ENCODE measurements at places on chromosomes 6 and 20.

DNA sequence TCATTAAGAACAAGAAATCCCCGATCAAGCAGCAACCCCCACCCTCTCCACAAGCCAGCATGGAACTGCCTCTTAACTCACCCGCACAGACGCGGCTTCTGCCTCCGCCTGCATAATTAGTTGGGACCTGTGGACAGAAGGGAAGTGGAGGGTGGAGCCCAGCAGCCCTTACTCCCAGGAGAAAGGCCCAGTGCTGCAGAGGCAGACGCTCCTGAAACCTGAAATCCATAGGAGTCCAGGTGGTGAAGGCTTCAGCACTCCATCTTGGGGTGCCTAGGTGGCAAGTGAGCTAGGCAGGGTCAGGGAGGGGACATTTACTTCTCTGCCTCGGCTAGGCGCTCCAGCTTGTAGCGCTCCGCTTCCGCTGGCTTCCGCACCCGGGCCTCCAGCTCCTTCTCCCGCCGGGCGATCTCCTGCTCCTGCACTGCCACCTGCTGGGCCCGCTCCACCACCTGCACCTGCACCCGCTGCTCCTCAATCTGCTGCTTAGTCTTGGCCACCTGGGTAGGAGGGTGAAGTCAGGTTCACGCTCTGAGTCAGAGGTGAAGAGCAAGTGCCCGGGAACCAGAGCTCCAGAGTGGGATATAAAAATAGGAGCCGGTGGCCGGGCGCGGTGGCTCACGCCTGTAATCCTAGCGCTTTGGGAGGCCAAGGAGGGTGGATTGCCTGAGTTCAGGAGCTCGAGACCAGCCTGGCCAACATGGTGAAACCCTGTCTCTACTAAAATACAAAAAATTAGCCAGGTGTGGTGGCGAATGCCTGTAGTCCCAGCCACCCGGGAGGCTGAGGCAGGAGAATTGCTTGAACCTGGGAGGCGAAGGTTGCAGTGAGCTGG, 10.7 kb downstream of the TUBB start:
- DNase-seq: peak; percentile 81

GRCh38 chr6:126344181-126344580, 4.3 kb downstream of the CENPW start:
- DNase-seq: no peak

DNA sequence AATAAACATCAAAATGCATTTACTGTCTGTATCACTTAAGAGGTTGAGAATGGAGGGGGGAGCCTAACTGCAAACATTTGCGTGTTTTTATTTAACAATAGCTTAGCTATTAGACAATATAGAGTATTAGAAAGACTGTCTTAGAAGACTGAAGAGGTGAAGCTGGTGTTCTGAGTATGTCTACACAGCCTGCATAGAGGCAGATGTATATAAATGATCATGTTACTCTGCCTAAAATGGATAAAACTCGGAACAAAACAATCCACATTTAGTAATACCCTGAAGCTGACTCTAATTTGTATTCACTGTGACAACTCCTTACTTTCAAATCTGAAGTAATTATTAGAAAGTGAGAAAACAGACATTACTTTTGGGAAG, 181.9 kb downstream of the GMPR start:
- DNase-seq: no peak

DNA sequence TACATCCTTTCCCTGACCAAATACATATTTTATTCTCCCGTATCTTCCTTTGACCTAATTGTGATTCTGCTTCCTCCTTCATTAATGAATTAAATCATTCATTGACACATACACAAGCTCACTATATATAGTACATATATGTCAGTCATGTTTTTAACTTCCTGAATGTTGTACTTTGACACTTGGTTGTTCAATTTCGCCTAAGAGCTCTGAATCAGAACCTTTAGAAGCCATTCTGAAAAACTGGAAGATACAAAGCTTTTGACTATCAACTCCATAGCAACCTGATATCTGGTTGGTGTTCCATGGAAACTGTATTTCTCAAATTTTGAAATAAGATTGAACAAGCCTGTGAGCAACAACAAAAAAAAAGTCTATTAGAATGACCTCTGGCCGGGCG, 27.3 kb upstream of the HFE start:
- DNase-seq: no peak

- DNase-seq: no peak
Observed at GRCh38 chr6:24996269-24996836, 60.6 kb upstream of the RIPOR2 start.

DNA sequence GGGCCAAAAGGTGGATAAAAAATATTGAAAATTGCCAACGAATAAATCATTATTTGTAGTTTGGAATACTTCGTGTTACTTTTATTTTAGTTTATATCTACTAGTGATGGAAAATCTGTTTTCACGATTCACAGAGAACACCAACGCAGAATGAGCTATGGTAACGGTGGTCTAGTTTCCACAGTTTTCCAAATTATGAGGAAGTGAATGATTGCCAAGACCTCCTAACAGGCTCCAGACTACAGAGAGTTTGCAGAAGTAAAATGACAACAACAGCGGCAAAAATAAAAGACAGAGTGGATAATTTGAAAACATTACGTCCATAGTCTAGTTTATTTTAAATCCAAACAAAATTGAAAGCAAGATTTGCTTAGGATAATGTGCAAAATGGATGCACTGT, 57.0 kb upstream of the AIG1 start:
- no peak for DNase-seq

DNA sequence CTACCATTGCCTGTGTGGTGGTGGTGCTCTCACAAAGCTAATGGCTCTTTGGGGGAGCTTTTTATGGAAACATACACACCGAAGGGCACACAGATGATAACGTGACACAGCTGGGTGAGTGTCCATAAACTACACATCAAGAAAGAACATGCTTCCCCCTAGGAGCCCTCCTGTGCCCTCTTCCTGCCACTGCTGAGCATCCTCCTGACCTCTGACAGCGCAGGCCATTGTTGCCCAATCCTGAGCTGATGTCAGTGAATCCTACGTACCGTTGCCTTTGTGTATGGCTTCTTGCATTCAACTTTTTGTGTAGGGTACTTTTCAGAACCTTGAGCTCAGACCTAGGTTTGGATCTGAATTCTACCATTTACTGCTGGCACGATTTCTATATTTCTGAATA, 65.8 kb upstream of the SLC22A1 start:
- no peak for DNase-seq

GRCh38 chr6:48765352-48765961, 654.5 kb upstream of the PTCHD4 start:
- no peak for DNase-seq

DNA sequence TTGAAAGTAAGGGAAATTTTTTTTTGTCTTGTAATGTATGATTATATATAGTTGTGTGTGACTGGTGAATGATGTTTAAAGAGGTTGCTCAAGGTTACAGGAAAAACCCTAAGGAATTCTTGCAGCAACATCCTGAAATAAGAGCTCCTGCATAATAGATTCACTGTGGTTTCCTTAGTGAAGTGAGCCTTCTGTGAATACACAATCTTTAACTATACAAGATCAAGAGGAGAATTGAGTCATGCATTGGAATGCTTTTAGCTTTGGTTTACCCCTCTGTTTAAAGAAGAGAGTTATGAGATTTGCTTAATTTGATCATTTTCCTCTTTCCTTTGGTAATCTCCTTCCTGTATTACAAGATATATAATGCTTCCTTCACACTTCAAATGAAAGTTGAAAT, 141.6 kb upstream of the EYA4 start:
- no peak for DNase-seq

DNA sequence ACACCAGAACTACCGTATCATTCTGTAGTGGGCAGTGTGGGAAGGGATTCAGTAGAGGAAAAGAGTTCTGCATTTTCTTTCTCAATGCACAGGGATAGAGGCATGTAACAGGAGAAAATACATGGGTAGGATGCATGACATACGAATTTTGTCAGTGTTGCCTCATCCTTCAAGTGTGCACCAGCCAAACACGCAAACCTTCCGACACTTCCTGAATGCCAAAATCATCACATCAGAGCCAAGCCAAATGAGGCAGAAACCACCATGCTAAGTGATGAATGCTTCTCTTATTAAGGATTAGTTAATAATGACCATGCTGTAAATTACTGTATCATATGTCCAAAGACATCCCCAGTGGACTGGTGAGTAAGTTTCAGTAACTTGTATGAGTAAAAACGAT, 27.3 kb downstream of the RAMACL start:
- no peak for DNase-seq

DNA sequence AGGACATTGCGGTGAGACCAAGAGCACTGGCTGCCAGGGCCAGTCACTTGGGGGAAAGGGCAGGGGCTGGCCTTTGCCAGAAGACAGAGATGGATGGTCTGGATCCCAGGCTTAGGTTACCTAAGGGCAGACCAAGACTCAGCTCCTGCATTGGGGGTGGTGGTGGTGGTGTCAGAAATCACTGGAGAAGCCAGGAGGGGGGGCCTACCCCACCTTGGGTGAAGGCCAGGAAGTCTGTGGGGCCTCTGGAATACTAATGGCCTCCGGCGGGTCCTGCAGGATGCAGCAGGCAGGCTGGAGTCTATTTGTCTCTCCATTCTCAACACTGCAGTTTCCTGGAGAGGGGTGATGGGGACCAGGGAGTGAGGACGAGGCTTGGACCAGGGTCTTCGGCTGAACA, 32.8 kb downstream of the CD40 start:
- no peak for DNase-seq

- DNase-seq: no peak
Observed at GRCh38 chr6:136304410-136304809, 14.8 kb upstream of the BCLAF1 start.

DNA sequence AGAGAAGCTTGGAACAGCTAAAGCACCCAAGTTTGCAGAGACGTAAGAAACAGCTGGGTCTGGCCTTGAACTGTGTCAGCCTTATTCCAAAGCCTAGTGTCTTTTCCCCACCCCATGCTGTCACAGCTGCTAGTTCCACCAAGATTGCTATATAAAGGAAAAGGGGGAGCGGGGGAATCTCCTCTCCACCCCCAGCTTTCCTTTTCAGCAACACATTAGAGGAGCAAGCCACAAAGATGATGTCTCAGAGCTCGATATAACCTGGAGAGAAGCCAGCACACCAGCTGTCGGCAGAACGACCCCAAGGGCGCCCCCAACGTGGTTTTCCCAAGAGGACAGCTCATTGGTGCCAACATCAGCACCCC, 36.5 kb downstream of the ATP9A start:
- no peak for DNase-seq

GRCh38 chr6:156953127-156953478, 175.9 kb downstream of the ARID1B start:
- DNase-seq: no peak

GRCh38 chr6:6402006-6402405, 81.5 kb upstream of the F13A1 start:
- DNase-seq: no peak

- no peak for DNase-seq
Observed at GRCh38 chr6:166775923-166776220, 148.8 kb upstream of the RPS6KA2 start.

DNA sequence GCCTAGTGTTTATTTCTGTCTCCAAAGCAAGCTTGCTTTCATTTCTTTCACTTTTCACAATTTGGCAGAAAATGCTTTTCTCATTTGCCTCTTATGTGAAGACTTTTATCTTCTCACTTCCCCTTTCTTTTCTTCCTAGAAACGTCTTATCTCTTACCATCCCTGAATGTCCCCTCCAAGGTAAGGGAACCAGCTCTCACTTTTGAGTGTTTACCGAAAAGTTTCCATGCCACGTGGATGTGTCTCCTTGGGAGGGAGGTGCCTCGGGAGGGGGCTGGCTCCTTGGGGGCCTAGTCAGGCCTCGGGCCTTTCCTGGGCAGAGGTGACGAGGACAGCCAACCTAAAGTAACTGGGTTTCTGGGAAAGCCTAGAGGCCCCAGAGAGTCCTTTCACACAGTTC, 127.4 kb downstream of the CD24 start:
- no peak for DNase-seq

- no peak for DNase-seq
Observed at GRCh38 chr6:306641-307061, 14.4 kb downstream of the DUSP22 start.

- no peak for DNase-seq
Observed at GRCh38 chr20:23146181-23146580, 60.1 kb upstream of the CD93 start.

DNA sequence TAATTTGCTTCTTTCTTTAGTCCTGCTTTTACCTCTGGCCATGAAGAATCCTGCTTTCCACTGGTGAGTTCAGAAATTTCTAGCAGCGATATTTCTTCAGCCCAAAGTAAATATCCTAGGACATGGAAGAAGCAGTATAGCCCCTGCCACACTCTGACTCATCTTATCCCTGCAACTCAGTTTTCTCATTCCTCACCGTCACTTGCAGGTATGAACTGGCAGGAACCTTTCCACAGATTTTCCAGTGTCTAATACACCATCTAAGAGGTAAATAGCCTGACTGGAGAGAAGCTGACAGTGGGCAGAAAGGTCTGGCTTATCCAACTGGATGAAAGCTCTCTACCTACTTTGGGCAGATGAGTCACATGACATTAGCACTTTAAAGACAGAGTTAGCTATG, 816.7 kb upstream of the FLRT3 start:
- no peak for DNase-seq

- DNase-seq: no peak
Observed at GRCh38 chr6:47603227-47603626, 95.2 kb upstream of the ADGRF4 start.

DNA sequence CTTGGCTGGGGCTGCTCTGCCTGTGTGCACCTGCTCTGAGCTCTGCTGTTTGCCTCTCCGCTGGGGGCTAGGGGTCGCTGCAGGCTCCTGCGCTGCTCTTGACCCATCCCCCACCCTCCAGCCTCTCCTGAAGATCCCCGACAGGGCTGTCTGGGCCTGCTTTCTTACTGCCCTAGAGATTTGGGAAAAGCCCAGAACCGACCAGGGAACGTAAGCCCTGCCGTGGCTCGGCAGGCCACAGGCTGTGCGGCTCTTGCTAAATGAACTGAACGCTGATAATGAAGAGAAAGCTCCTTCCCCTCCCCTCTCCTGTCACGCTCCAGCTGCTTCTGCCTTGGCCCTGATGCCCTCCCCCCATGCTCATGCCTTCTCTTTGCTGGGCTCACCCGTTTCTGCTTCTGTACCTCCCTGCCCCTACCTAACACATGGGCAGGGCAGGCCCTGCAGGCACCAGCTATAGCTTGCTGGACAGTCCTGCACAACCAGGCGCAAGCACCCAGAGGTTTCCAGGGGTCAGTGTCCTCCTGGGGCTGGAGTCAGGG, 32.0 kb upstream of the PCMTD2 start:
- no peak for DNase-seq

GRCh38 chr6:113482771-113483170, 374.4 kb upstream of the MARCKS start:
- DNase-seq: no peak

Measured in stimulated activated CD4-positive, alpha-beta T cell treated with anti-CD3 and anti-CD28 coated beads, Interleukin-12 subunit alpha, Interleukin-12 subunit beta, amount 100 ng/mL, for 48 hours (primary cell).